Activated T-helper 1 cell treated with anti-CD3 and anti-CD28 coated beads, Interleukin-2, amount 50 U/mL, for 16 hours (primary cell): ENCODE measurements at places on chromosomes 13 and 19.

- DNase-seq = no peak
These were observed 500 bp upstream of the IFI30 start for GRCh38 chr19:18173054-18173571.

DNA sequence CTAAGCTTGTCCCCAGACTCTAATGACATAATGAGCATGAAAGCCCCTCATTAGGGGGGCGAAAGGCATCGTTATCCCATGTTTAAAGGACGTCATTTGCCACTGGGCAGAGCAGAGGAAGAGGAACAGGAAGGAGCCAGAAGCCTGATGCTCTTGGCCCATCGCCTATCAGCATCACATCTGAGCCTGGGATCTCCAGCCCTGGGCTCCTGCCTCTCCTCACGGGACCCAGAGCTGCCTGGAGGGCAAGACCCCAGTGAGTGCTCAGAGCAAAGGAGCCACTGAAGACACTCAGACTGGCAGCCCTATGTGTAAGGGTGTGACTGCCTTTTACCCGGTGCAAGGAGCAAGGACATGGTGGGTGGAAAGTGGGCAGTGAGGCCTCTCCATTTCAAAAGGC lies 115.0 kb upstream of the ZNF507 start:
- DNase-seq = no peak

- DNase-seq = no peak
These were observed 158.4 kb upstream of the FNDC3A start for GRCh38 chr13:48817166-48817802.

- DNase-seq = no peak
These were observed 3.8 kb downstream of the TRIM28 start for GRCh38 chr19:58547323-58548312.

DNA sequence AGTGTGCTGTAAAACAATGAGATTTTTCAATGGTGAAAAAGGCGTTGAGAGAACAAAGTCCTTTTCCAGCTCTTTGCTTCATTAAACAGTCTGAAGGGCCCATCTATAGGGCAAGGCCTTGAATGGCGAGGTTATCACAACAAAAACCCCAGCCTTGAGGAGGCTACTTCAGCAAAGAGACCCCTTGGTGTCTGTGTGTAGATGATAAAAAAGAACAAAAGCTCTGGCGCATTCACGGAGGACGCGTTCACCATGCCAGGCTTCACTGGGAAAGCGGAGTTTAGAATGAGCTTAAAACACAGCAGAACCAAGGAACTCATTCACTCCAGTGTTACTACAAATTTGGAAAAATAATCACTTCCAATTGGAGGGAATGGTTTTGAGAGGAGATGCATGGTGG lies 530.0 kb upstream of the ARGLU1 start:
- no peak for DNase-seq

- no peak for DNase-seq
These were observed 117.6 kb downstream of the GGACT start for GRCh38 chr13:100470866-100471505.

DNA sequence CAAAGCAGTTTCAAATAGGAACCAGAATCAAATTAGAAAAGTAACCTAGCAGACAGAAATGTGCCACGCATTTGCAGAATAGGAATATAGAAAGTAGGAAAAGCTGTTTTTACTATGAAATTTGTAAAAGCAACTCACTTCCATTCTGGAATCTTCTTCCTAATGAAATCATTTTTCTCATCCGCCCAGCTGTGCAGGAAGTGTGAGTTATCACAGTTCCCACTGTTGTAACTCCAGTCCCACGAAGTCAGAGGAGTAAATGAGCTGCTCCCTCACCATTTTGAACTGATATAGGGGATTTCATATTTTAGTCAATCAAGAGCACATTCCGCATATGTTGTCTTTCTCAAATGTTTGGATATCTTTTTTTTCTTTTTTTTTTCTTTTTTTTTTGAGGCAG lies 230.8 kb downstream of the TBC1D4 start:
- DNase-seq = no peak

DNA sequence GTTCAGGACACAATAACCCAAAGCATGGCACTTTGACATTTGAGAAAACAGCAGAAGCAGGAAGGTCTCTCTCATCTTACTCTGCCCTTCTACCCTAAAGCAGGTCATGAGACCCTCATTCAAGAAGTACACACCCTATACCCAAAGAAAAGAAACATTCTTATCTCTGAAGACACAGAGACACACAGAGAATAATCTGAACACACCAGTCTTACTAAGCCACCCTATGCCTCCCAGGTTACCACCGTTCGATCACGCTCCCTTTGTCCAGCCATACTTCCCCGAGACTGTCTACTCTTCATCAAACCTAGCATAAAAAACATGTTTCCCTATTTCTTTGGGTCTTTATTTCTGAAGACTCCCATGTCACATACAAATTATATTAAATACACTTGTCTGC lies 66.5 kb upstream of the ANKRD10 start:
- DNase-seq = no peak

DNA sequence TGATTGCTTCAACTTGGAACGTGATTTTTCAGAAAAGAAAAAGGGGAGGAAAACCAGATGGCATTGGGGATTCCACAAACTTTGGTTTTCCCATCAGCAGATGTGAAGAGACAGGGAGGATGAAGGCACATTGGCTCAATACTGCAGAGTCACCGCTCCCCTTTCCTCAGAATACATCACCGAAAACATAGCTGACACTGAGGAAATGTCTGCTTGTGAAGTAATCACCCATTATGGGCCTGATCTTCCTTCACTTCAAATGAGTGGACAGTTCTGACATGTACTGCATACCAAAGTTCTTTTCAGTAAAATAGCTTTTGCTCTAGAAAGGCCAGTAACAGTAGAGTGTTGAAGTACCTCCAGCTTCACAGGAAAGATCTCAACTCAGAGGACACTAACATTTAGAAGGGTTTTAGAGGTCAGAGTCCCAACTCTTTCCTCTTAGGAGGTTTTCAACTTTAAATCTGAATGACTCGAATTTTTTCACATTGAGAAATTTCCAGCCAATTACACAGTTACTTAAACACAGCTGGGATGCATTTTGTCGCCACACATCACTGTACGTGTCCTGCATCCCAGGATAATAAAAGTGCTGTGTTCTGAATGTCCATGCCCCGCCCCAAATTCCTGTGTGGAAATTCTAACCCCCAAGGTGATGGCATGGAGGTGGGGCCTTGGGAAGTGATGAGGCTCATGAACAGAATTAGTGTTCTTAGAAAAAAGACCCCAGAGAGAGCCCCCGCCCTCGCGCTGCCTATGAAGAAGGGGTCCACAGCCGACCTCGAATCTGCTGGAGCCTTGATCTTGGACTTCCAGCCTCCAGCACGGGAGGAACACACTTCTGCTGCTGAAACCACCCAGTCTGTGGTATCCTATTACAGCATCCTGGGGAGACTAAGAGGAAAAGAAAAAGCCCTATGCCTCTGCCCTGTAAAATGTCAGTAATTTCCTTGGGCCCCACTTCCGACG lies 77.7 kb downstream of the COL4A1 start:
- no peak for DNase-seq

DNA sequence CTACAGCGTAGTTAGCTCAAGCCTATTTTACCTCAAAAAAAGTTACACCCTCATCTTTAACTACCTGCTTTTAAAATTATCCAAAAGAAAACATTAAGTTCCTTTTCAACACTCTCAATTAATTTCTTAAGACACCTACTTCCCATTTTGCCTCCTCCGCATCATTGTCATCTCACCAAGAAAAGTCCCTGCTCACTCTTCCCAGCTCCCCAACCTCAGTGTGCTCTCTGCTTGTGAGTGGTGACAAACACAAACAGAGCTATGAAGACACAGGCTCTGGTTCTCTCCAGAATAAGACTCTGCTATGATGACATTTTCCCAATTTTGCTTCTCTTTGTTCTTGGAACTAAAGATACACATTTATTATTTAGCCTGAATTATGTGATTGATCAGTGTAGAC lies 385.1 kb upstream of the HTR2A start:
- DNase-seq = no peak

GRCh38 chr13:95044452-95045205 lies 256.6 kb downstream of the ABCC4 start:
- DNase-seq = no peak

- no peak for DNase-seq
These were observed 11.5 kb upstream of the TNFSF9 start for GRCh38 chr19:6519289-6519688.

DNA sequence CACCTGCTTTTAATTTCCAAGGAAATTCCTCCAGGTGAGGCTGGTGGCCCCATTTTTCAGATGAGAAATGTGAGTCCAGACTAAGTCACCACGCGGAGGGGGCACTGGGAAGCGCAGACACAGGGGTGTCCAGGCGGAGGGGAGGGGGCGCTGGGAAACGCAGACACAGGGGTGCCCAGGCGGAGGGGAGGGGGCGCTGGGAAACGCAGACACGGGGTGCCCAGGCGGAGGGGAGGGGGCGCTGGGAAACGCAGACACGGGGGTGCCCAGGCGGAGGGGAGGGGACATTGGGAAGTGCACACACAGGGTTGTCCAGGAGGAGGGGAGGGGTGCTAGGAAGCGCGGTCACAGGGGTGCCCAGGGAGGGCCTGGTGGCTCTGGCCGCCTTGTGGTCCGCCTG lies 3.5 kb downstream of the GRK1 start:
- DNase-seq = no peak

- no peak for DNase-seq
These were observed 88.0 kb downstream of the ENOX1 start for GRCh38 chr13:43698758-43699157.

- peak; percentile 53 for DNase-seq
These were observed 6.2 kb downstream of the MYO1F start for GRCh38 chr19:8571006-8571411.

DNA sequence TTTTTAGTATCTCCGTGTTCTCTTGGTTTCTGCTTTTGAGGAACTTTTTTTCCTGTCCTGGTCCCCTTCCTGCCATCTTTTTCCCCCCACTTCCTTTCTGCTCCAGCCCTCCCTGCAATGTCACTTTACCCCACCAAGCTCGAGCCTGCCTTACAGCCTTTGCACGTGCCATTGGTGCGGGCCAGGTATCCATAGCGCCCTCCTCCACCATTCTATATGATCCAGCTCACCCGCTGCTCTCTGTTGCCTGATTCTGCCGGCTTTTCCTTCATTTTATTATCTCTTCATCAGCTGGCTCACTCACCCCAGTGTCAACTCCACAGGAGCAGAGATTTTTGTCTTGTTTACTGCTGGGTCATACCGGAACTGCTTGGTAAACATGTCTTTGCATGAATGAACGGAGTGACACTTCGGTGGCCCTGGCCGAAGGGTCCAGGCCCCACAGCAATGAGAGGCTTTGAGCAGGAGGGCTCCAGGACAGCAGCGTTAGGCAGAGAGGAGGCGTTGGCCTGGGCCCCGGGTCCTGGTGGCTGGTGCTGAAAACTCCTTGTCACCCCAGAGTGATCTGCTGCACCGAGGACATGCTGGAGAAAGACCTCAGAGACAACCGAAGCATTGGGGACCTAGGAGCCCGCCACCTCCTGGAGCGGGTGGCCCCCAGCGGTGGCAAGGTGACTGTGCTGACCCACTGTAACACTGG lies 1.2 kb downstream of the MRI1 start:
- DNase-seq = no peak

- no peak for DNase-seq
These were observed 224.2 kb upstream of the MAB21L1 start for GRCh38 chr13:35700671-35701070.

GRCh38 chr19:42111384-42111783 lies 20.9 kb downstream of the POU2F2 start:
- no peak for DNase-seq

DNA sequence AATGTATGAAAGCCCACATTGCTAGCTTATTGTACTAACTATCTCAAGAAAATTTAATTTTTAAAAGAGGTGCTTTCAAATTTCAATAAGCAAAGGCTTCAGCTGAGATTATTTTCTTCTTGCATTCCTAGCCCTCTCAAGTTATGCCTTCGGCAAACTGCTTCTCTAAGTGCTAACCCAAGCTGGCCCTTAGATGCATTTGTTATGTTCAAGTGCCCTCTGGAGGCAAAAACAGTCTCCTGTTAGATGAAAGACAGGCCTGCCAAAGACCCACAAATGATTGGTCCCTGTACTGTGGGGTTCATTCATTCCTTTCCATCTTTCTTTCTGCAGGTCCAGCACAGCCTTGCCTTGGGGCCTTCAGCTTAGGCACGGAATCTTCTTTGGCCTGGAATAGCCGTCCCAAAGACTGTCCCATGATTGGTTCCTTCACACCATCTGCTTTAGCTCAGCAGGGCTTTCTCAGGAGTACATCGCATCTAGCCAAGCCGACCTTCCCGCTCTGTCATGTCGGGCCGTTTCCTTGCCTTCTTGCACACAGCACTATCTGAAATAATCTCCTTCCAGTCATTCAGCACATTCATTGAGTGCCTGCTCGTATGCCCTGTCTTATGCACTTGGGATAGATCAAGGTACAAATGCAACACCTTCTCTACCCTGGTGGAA lies 26.4 kb upstream of the TPTE2 start:
- DNase-seq = no peak

- no peak for DNase-seq
These were observed 1043.4 kb downstream of the DIAPH3 start for GRCh38 chr13:59120297-59120843.

DNA sequence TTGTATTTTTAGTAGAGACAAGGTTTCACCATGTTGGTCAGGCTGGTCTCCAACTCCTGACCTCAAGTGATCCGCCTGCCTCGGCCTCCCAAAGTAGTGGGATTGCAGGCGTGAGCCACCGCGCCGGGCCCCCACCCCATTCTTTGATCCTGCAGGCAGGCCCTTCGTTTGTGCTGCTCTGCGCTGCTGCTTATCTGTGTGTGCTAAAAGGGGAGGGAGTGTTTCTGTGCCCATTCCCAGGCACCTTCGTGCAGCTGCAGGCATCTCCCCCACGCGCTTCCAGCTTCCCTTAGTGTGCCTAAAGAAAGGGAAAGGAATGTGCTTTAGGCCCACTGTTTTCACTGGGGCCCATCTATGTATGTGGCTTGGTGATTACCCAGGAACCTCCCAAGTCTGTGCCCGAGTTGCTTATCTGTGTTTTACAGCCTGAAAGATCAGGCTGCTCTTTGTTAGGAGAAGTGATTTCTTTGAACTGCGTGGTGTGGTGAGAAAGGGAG lies 27.2 kb downstream of the EPN1 start:
- no peak for DNase-seq

DNA sequence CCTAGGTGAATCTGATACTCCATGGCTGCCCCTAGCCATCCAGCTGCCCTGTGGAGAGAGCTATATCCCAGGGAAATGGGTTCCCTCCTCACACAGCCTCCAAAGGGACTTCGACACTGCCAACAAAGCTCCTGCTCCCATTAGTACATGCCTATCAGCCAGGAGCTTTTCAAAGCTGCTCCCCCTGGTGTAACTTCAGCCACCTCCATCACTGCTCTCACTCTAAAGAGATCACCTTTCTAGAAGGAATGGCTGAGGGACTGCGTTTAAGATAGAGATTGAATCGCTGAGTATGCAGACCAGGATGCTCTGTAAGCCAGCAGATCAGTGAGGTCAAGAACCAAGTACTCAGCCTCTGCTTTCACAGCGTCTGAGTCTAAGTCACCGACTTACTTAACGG lies 213.7 kb downstream of the NALCN start:
- no peak for DNase-seq

- no peak for DNase-seq
These were observed 1303.4 kb downstream of the PCDH9 start for GRCh38 chr13:65926750-65927171.

DNA sequence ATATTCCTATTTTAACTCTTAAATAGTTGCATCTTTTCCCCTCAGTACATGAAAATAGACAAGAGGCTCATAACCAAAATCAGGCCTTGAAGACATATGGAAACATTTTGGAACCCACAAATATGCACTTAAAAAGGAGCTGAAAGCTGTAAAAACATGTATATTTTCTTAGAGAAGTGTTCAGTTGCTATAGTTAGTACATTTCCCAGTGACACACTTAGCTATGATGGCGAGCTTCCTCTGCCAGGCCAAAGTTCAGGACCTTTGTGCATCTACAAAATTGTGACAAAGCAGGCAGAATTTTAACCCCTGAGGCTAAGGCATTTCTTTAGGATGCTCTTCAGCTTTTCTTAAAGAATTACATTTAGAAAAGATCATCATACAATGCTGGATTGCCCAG lies 54.5 kb downstream of the RCBTB2 start:
- DNase-seq = no peak
